ENCODE measurements at places on chromosomes 7 and 10.

DNA sequence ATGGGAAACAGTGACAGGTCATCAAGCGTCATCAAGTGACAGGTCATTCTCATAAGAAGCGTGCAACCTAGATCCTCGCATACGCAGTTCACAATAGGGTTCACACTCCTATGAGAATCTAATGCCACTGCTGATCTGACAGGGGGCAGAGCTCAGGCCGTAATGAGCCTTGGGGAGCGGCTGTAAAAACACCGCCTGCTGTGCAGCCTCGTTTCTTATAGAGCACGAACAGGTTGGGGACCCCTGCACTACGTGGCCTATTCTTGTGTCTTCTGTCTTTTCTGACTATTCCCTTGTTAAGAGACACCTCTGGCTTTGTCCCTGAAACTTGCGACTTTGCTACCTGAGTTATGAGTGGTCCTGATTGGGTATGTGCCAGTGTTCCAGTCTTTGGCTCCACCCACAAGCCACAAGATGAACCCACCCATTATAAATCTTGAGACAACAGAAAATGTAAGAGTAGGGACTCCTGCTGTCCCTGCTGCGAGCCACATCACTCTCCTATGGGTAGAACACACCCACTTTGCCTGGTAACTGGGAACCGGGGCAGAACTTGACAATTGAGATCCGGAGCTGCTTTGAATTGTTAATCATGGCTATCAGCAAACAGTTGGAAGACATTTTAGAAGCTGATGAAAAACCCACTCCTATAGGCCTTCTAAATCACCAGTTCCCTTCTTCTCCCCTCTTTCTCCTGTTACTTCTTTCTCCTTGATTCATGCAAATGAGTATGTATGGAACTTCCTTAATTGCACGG lies 55.8 kb upstream of the EXOC4 start:
- DNase-seq, result no peak

GRCh38 chr10:31864834-31865518 lies 63.7 kb downstream of the ARHGAP12 start:
- no peak for DNase-seq

- DNase-seq, result no peak
Observed at GRCh38 chr10:21057989-21058388, 160.9 kb upstream of the NEBL start.

DNA sequence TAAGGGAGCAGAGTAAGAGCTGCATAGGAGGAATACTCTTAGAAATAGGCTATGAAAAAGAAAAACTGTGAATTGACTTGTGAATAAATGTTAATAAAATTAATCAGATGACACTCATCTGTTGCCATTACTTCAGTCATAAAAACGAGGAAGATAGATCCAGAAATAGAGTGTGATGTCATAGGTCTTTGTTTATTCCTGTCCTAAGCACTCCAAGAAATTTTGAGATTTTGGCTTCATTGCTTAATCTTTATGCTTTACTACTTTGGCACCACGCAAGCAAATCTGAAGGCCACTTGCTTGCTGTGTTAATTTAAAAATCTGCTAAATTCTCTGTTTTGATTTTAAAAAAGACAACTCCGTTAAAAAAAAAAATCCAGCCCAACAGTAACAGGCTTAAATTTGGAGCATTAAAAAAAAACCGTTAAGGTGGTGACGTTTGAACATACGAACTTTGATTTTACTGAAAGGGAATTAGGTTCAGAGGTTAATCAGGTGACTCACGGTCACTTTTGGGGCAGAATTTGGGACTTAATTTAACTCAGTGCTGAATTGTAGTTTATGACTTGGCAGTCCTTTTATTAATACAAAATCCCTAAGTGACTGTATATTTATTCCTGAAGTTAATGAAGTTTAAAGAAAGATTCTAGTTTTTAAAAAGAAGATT lies 3.4 kb downstream of the IFRD1 start:
- DNase-seq, result no peak

- DNase-seq, result no peak
Observed at GRCh38 chr10:126334272-126334671, 54.0 kb downstream of the ADAM12 start.

- DNase-seq, result no peak
Observed at GRCh38 chr7:113217314-113217713, 99.0 kb upstream of the SMIM30 start.

Measured in left renal pelvis (tissue), 4 donors.